ENCODE measurements at places on chromosomes 16 and 17.

- no peak for DNase-seq
Measured at GRCh38 chr16:16972831-16973230, 497.9 kb downstream of the XYLT1 start.

DNA sequence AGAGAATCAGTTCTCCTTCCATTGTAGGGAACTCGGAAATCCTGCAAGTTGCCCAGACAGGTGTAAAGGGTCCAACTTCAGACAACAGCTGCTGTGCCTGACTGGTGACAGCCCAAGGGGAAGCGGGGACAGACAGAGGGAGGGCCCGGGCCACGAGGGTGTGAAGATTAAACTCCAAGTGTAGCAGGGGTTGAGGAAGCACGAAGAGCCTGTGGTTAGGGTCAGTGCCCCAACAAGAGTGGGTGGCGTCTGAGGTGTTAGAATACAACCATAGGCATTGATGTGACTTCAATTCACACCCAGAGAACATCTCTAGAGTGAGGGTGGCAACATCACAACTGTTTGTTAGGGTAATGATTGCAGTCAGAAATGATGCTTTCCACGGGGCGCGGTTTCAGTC, 39.1 kb downstream of the ASPA start:
- no peak for DNase-seq

- no peak for DNase-seq
Measured at GRCh38 chr17:41315814-41316445, 420 bp upstream of the KRTAP17-1 start.

DNA sequence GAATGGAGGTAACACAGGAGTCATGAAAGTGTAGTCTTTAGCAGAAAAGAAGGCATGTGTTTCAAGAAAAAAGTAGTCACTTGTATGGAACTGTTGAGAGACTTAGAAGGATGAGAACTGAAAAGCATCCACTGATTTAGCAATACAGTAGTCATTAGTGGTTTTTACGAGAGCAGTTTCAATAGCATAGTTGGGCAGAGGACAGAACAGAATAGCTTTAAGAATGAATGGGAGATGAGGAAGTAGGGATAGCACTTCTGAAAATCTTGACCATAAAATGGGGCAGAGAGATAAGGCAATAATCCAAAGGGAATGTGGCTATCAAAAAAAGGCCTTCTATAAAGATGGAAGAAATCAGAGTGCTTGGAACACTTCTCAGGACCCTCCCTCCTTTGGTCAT, 64.8 kb upstream of the C17orf78 start:
- DNase-seq, result no peak

DNA sequence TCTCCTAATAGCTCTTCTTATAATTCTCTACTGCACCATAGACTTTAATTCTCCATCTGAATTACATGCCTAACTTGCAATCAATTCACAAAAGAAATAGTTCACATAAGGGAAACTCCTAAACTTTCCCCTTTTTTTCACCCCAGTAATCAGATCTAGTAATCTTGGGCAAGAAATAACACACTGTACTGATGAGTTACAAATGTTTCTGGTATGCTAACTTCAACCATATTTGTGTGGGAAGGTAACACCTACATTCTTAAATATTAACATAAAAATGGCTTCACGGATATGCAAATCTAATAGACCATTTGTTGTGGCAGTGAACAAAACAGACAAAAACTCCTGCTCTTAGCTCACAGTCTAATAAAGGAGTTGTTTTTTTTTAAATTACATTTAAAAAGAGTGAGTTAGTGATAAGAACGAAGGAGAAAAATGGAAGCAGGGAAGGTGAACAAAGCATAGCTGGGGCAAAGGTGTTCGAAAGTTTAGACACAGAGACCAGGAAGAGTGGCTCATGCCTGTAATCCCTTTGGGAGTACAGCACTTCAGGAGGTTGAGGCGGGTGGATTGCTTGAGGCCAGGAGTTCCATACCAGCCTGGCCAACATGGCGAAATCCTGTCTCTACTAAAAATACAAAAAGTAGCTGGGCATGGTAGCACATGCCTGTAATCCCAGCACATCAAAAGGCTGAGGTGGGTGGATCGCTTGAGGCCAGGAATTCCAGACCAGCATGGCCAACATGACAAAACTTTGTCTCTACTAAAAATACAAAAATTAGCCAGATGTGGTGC, 34.8 kb downstream of the CMTM3 start:
- no peak for DNase-seq

- DNase-seq, result no peak
Measured at GRCh38 chr16:5042574-5043171, 8.9 kb upstream of the NAGPA start.

- DNase-seq, result no peak
Measured at GRCh38 chr16:55466209-55466608, 12.8 kb upstream of the MMP2 start.

- no peak for DNase-seq
Measured at GRCh38 chr17:38636054-38636453, 30.3 kb upstream of the SRCIN1 start.

- DNase-seq, result no peak
Measured at GRCh38 chr16:70590722-70591415, 55.5 kb upstream of the IL34 start.

GRCh38 chr16:55001931-55002330, 71.3 kb downstream of the IRX5 start:
- DNase-seq, result no peak

GRCh38 chr17:61209525-61209924, 190.1 kb upstream of the TBX2 start:
- no peak for DNase-seq

GRCh38 chr16:24372824-24373223, 116.7 kb downstream of the CACNG3 start:
- DNase-seq, result no peak

DNA sequence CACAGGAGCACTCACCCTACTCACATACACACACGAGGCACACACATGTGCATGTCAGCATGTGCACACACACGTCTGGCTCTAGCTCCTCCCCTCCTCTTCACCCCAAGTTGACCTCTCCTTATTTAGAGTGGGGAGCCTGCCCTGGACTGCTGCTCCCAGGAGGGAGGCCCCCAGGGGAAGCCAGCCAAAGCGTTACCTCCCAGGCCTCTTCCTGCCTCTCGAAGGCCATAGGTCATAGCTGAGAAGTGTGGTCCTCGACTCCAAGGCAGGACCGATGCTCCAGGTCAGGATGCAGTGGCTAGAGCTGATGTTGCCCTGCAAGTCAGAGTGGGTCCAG, 18.8 kb downstream of the POLR3K start:
- DNase-seq, result no peak

GRCh38 chr17:13513039-13513405, 88.7 kb downstream of the HS3ST3A1 start:
- no peak for DNase-seq

- DNase-seq, result no peak
Measured at GRCh38 chr16:64580558-64580957, 541.3 kb downstream of the CDH11 start.

DNA sequence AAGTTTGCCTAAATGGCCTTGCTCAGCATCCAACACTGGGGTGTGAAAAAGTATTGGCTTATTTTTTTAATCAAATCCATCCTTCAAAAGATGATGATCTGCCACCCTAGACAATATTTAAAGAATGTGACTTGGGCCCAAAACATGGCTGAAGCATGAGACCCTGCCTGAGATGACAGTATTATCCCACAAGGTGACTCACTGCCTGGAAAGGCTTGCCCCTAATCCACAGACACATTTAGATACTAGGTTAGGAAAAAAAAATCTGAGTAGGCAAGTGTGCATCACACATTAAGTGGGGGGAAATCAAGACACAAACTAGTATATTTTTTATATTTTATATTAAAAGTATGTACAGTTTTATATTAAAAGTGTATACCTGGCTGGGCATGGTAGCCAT, 38.4 kb downstream of the TOM1L2 start:
- DNase-seq, result no peak

- no peak for DNase-seq
Measured at GRCh38 chr17:63573634-63574033, 23.4 kb downstream of the DCAF7 start.

- no peak for DNase-seq
Measured at GRCh38 chr16:27341971-27342370, 28.2 kb downstream of the IL4R start.

Measured in NCI-H187 (cell line).